ENCODE measurements at places on chromosomes 1 and 21.
A peak's percentile ranks its signal among the peaks of the same experiment; 100 is the strongest.

- peak; percentile 66 for DNase-seq
These were observed 78.7 kb downstream of the RGL1 start for GRCh38 chr1:183883623-183884022.

DNA sequence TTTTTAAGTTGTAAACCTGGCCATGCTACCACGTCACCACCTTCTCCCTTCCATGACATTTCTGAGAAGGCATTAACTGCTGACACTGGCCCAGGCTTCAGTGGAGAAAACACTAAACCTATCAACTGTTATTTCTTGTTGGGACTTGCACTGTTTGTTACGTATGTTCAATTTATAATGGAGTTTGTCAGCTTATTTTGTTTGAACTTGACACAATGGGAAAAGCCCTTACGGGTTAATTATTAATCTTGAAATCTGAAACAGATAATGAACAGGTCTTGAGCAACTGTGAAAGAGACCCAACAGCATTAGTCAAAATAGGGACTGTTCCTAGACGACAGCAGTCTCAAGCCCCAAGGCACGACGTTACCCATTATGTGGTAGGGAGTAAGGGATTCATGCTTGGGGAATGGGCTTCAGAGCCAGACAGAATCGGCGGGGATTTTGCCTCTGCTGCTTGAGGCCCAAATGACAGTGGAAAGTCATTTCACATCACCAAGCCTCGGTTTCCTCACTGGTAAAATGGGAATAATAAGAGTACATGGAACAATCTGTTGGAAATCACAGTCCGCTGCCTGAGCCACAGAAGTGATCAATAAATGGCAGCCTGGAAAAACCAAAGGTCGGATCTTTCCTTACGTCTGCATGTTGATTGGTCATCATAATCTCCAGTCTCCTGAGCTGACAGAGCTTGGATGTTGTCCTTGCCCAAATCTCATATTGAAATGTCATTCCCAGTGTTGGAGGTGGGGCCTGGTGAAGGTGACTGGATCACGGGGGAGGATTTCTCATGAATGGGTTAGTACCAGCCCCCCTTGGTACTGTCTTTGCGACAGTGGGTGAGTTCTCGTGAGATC, 44.5 kb downstream of the TIAM1 start:
- DNase-seq = no peak

GRCh38 chr1:32031578-32032274, 18.1 kb downstream of the KHDRBS1 start:
- DNase-seq = peak; percentile 82

DNA sequence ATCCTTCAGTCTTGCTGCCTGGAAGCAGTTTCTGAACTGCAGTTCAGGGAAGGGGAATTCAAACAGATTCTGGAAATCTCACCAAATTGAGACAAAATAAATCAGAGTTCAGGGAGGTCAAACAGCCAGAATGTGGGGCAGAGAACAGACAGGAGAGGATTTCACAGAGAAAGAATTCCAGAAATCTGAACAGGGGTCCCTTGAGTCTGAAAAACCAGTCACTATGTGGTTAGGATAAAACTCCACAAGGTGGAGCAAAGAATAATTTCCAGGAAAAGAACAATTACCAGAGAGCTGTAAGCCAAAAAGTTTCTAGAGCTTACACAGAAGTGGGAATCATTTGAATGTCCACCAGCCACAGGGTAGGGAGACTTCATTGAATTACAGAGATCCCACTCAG, 84.7 kb downstream of the URB2 start:
- DNase-seq = peak; percentile 51

GRCh38 chr1:45922374-45922773, 119.0 kb downstream of the MAST2 start:
- no peak for DNase-seq

DNA sequence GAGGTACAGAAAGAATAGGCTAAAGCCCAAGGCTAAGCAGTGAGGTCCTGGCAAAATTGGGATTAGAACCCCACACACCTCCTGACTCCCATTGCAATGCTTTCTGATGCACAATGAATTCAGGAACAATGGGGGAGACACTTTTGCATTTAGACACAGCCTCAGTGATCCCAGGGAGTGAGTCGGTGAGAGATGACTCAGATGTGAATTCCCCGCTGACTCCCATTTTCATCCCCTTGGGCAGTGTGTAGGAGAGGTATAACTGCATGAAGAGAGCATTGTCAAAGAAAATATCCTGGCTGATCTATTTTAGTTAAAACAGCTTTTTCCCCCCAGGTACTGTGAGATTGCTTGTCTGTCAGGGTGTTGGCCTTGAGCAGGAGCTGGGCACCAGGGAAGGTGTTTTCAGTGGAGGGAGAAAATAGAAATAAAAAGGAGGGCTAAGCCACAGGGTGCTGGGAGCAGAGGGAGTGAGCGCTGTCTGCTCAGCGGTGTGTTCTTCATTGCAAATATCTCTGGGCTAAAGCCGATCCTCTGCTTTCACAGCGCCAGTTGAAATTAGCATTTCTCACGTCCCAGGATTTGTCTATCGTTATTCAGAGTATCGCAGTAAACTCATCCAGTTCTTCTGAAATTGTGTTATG, 247.7 kb upstream of the PTBP2 start:
- DNase-seq = peak; percentile 64

DNA sequence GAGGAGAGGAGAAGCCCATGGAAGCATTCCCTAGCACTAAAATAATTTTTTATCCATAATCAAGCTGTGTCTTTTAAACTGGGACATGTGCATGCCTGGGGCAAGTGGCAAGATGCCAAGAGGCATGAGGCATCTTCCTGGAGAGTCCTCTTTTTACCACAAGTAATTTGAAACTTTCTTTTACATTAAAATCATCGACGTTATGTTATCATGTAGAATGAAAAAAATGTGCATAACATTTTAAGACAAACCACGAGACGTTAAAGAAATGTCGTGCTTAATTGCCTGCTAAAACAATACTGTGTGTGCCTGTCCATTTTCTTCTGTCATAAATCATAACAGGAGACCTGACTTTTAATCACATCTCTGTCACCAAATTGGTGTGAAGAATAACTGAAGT, 1.5 kb downstream of the STYXL2 start:
- peak; percentile 63 for DNase-seq

- peak; percentile 62 for DNase-seq
These were observed 71.7 kb upstream of the ETS2 start for GRCh38 chr21:38733972-38734546.

DNA sequence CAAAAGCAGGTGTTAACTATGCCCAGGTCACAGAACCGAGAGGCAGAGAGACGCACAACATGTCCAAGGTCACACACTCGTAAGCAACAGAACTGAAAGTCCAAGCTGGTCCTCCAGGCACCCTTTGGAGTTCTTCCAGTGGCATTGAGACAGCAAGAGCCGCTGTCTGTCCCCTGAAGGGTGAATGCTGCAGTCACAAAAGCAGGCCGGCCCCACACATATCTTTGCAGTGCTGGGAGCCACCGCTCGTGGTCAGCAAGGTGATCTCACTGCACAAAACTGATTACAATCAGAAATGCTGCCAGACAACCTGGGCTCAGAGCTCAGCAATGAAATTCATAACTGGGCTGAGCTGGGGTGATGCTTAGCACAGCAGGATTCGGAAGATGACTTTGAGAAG, 47.4 kb upstream of the RAB4A start:
- no peak for DNase-seq

- peak; percentile 45 for DNase-seq
These were observed 572.1 kb downstream of the DPYD start for GRCh38 chr1:97348599-97349265.

- DNase-seq = peak; percentile 36
These were observed 1.9 kb downstream of the FTCD start for GRCh38 chr21:46153247-46154154.

GRCh38 chr1:179781962-179782361, 38.9 kb downstream of the FAM163A start:
- DNase-seq = peak; percentile 13

- DNase-seq = no peak
These were observed 38.2 kb upstream of the PSMG1 start for GRCh38 chr21:39221282-39221996.

DNA sequence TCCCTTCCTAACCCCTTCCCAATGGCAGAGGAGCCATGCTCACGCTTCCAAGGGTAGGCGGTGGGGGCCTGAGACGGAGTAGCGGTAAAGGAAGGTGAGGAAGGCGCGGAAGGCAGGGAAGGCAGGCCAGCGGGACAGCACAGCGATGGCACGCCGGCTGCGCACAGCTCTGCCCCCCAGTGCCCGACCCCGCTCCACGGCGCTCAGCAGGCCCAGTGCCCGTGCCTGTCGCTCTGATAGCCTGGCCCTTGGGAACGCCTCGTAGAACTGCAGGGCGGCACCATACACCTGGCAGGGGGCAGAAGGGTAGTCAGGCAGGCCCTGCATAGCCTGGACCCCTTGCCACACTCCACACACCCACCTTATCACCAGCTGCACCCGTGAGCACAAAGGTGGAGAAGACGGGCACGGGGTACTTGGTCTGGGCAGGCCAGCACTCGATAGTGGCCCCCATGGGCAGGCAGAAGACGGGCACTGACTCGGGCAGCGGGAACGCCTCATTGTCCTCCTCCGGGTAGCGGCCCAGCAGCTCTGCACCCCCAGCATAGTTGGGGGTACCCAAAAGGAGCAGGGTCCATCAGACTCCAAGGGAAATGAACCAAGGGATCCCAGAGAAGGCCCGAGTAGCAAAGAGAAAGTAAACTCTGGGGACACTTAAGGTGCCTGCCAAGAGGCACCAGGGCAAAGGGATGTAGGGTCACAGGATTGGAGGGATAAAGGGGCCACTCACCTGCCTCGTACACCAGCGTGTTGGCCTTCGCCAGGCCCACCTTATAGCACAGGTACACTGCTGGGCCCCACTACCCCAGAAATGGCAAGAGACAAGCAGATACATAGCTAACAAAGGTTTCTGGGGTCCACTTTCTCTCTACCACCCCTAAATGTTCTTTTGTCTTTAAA, 4.4 kb downstream of the DENND4B start:
- no peak for DNase-seq

- DNase-seq = no peak
These were observed 3.7 kb upstream of the TRIM62 start for GRCh38 chr1:33185541-33185940.

- DNase-seq = peak; percentile 97
These were observed 9.1 kb upstream of the PADI2 start for GRCh38 chr1:17128361-17128760.

DNA sequence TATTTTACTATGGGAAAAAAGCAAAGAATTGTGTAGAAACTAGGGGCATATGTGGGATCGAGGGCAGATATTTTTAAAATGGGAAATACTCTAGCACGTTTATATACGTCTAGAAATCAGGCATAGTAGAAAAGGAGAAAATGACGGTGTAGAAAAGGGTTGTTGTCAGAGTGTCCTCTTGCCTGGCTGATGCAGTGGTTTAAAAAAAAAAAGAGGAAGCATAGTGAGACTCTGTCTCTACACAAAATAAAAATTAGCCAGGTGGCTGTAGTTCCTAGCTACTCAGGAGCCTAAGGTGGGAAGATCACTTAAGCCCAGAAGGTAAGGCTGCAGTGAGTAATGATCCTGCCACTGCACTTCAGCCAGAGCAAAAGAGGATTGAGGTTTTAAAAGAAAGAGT, 64.7 kb upstream of the LRRC7 start:
- DNase-seq = no peak

DNA sequence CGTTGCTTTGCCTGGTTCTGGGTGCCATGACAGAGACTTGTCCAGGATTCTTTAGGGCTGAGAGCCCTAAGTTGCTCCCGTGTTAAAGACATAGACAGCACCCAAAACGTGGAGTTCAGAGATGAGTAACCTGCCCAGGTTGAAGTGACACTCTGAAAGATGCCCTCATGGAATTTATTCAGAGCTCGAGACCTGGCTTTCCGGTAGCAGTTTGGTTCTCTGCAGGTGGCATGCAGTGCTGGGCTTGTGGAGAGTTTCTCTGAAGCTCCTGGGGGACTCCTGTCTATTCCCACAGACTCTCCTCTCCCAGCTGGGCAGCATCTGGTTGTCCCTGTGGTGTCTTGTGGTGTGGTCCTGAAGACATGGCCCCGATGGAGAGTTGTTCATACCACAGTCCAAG, 241.0 kb downstream of the RHOU start:
- no peak for DNase-seq

DNA sequence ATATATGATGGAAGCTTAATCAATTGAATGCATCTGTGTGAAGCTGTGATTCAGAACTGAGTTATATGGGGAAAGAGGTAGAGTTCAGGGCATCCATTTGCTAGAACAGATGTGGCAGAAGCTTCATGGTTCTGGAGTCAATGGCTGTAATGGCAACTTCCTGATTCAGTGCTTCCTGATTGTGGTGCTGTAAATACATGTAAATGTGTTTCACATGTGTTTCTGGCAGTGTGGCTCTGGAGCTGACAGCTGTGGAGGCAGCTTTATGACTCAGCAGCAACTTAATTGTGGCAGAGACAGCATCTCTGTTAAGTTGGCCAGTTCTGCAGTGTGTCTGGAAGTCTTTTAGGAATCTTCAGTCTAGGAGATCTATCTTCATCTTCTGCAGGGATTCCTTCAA, 226.6 kb upstream of the ZRANB2 start:
- DNase-seq = peak; percentile 93

- no peak for DNase-seq
These were observed 150.3 kb upstream of the ETV3 start for GRCh38 chr1:157288492-157288891.

- no peak for DNase-seq
These were observed 2.2 kb downstream of the RGS2 start for GRCh38 chr1:192811006-192811405.

GRCh38 chr1:89833183-89834082, 12.6 kb downstream of the LRRC8D start:
- no peak for DNase-seq

DNA sequence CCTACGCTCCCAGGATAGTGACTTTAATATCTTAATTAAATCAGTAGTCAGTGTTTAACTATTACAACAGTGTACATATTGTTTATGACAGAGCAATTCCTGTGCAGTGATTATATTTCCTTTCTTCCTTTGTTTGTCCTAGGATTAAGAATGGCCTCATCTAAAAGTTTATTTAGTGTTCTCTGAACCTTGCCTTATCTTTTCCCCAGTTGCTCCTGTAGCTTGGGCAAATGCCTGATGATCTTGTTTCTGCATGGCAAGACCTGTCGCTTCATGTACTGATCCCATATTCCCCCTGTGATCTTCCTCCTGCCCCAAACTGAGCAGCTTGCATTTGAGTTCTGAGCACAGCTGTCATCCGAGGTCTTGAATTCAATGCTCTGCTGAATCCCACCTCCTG, 69.1 kb upstream of the STUM start:
- no peak for DNase-seq
